ENCODE measurements at places on chromosomes 2 and 18.

- no peak for DNase-seq
Measured at GRCh38 chr2:220334210-220334609, 706.8 kb downstream of the SLC4A3 start.

GRCh38 chr2:63218800-63219526 lies 168.3 kb downstream of the OTX1 start:
- no peak for DNase-seq

- DNase-seq: no peak
Measured at GRCh38 chr2:74694281-74694680, 40.2 kb downstream of the SEMA4F start.

DNA sequence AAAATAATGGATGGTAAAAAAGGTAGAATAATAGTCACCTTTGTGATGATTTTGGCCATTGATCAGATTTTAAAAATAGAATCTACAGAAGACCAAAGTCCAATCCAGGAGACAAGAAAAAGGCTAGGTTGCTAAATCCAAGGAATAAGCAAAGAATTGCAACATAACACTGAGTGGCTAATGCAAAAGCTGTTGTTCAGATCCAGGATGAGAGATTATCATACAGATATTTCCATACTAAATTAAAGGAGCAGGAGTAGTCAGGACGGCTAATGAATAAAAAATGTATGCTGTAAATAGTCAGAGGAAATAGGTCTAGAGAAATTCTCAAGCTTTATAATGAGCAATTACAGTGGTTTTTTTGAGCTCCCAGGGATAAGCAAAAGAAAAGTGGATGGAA lies 745.9 kb upstream of the ACVR2A start:
- DNase-seq: no peak

- no peak for DNase-seq
Measured at GRCh38 chr2:191369034-191369433, 123.8 kb downstream of the MYO1B start.

GRCh38 chr2:142954493-142954892 lies 77.0 kb downstream of the KYNU start:
- DNase-seq: no peak

GRCh38 chr2:20353241-20353992 lies 2.8 kb upstream of the PUM2 start:
- no peak for DNase-seq

DNA sequence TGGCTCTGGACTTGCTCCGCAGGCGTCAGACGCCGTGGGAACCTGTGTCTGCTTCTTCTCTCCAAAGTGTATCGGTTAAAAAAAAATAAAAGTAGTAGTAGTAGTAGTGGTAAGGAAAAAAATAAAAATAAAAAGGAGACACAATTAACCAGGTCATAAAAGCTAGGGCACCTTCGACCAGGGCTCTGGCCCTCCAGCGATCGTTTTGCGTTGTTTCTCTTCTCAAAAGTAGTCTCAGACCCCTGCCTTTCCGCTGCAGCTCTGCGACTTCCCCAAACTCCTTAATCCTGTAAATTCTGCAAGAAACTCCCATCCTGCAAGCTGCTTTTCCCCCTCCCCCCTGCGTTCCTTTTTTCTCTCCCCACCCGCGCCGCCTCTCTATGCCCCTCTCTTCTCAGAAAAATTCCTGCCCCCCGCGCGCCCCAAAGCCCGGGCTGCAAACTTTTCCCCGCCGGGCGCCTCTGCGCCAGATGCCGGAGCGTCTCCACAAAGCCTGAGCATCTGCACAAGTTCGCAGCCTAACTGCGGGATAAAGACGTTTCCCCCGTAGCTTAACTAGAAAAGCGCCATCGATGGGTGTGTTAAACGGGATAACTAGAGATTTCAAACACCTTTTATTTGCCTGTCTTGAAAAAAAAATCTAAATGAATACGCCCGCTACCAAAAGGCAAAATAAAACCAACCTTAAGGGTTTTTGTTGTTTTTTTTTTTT lies 1.8 kb upstream of the SALL3 start:
- no peak for DNase-seq

DNA sequence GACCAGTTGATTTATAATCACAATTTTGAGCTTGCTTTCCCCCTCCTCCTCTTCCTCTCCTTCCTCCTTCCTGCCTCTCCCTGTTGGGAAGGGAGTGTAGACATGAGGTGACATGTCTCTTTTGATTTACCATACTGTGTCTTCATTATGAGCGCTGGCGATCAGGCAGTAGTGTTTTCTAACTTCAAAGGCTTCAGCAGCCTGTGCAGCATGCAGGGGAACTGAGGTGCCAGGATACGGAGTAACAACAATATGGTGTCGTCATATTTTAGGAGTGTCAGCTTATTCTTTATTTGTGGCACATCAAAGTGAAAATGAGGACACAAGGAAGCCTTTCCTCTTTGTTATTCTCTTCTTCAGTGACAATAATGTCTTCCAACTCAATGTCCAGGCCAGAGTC lies 864.2 kb downstream of the SLC4A3 start:
- DNase-seq: no peak

GRCh38 chr2:124810132-124810531 lies 785.0 kb downstream of the CNTNAP5 start:
- DNase-seq: no peak

GRCh38 chr2:33292981-33293595 lies 183.4 kb upstream of the RASGRP3 start:
- no peak for DNase-seq

- DNase-seq: no peak
Measured at GRCh38 chr2:134712299-134712698, 6.5 kb downstream of the TMEM163 start.

- no peak for DNase-seq
Measured at GRCh38 chr2:153230977-153231376, 247.6 kb downstream of the RPRM start.

DNA sequence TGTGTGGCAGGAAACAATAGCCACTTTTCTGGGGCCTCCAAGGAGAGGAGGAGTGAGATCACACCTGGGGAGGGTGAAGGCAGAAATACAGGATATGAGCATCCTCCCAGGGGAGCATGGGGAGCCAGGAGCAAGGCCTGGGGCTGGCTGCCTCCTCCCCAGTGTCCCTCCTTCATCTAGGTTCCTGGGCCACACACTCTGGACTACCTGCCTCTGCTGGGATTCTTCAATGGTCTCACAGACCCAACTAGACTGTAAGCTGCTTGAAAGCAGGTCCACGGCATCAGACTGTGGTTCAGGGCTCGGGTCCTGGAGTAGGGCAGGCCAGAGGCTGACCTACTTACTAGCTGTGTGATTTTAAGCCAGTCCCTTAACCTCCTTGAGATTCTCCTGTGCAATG lies 94.0 kb downstream of the MCFD2 start:
- DNase-seq: no peak

GRCh38 chr2:152396051-152396511 lies 61.1 kb downstream of the FMNL2 start:
- no peak for DNase-seq

DNA sequence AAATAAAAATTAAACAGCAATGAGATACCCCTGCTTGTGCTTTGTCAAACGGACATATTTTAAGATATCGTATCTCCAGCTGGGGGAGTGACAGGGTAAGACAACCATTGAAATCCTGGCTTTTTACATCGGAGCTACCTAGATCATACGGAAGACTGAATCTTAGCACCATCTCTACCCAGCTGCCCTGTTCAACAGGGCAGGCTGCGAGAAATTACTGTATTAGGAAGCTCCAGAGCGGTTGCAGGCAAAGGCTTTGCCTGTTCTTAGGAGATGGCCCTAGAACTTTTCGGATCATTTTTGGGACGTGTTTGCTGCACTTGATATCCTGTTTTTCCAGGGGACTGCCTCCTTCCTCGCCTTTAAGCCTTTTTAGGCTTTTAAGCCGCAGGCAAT lies 2.0 kb upstream of the PRKCE start:
- no peak for DNase-seq

- DNase-seq: no peak
Measured at GRCh38 chr2:241235859-241236593, 47.5 kb downstream of the ANO7 start.

- no peak for DNase-seq
Measured at GRCh38 chr2:153417077-153417476, 61.5 kb downstream of the RPRM start.

DNA sequence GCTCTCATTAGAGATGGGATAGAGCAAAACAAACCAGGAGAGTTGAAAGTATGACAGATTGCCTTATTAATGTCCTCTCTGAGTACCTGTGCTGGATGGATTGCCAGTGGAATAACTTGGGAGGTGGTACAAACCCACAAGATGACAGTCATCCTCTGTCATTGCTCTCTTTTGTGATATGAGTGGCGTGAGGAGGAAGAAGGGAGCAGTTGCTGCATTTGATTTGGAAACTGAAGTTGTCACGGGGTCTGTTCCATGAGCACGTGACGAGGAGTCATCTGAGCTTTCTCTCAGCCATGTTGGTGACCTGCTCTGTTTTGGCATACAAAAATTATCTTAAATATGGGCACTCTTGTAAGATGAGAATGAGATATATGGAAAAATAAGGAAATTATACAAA lies 204.9 kb downstream of the FAM210A start:
- no peak for DNase-seq

- DNase-seq: no peak
Measured at GRCh38 chr18:67665266-67665665, 148.7 kb upstream of the DSEL start.

DNA sequence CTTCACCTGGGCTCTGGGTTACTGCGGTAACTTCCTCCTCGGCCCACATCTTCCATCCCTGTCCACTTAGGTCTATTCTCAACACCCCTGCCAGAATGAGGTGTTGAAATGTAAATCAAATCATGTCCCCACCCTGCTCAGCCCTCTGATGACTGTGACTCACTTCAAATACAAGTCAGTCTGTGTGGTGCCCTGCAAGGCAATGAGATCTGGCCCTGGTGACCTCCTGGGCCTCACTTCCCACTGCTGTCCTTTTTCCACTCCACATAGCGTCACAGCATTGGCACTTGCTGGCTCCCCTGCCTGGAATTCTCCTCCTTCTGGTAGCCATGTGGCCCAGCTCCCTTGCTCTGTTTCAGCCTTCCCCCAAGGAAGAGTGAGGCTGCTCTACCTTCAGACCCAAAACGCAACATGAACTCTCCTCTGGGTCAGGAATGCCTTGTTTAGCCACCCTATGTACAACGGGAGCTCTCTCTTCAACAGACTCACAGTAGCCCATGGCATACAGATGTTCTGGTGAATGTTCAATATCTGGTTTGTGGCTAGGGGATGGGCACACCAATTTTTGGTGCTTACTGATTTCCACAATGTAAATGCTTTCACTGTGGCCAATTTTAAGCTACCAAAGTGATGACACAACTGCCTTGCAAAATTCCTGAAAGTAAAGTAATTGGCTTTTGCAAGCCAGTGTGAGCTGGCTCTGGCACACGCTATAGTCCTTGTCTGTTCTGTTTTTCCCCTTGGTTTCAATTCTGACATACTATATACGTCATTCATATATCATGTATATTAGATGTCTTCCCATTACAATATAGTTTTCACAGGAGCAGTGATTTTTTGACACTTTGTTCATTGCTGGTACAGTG lies 550.3 kb upstream of the HS6ST1 start:
- no peak for DNase-seq

- DNase-seq: no peak
Measured at GRCh38 chr18:77076111-77076510, 56.5 kb downstream of the MBP start.
